ENCODE measurements at places on chromosomes 1 and 21.
A peak's percentile ranks its signal among the peaks of the same experiment; 100 is the strongest.

- no peak for DNase-seq
Observed at GRCh38 chr1:234583755-234584419, 26.1 kb downstream of the IRF2BP2 start.

GRCh38 chr1:184004935-184005334 is 32.6 kb downstream of the COLGALT2 start:
- no peak for DNase-seq

DNA sequence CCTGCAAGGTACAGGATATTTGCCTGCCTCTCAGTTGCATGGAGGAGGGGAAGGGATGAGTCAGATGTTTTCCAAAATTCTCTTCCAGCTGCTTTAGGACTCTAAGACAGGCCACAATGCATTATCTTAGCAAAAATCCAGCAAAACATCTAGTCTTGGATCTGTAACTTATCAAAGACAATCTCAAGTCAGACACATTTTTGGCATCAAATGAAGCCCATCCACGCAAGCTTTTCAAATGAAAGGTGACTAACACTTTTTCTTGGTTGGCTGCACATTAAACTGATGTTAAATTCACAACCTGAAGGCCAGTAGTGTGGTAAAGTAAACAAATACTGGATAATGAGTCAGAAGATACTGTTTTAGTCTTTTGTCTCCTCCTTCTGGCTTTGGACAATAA is 21.3 kb downstream of the FAM78B start:
- no peak for DNase-seq

- DNase-seq, result peak; percentile 50
Observed at GRCh38 chr1:85612704-85613361, 32.3 kb downstream of the CCN1 start.

DNA sequence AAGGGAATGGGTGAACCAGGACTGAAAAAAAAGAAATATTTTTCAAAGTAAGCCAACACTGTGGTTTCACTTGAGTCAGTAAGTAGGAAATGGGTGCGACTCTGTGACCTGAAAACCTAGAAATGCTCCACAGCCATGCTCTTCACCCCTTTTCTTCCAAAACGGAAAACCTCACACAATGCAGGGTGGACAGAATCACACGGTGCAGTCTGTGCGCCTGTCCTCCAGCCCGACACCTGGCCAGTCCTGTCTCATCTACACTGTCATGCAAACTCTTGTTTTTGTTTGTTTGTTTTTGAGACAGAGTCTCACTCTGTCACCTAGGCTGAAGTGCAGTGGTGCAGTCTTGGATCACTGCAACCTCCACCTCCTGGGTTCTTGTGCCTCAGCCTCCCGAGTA is 53.3 kb downstream of the B3GALT5 start:
- no peak for DNase-seq

GRCh38 chr1:173015629-173016028 is 35.1 kb downstream of the TNFSF18 start:
- no peak for DNase-seq

GRCh38 chr1:220040028-220040596 is 6.2 kb downstream of the EPRS1 start:
- DNase-seq, result no peak

DNA sequence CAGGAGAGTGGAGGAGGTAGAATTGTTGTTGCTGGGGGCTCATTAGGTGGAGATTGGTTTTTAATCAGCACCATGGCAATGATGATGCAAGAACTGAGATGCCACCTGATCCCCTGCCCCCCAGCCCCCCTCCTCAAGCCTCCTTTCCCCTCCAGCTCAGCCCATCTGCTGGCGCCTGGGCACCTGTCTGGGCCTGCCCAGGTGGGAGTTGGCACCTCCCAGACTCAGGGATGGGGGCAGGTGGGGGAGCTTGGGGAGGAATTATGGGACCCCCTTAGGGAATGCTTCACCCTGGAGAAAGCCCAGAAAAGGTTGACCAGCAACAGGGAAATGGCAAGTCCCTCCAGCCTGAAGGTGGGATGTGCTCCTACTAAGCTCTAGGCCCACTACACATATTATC is 1.5 kb upstream of the NHLH1 start:
- DNase-seq, result no peak

- DNase-seq, result no peak
Observed at GRCh38 chr1:9655836-9656235, 4.3 kb downstream of the PIK3CD start.

GRCh38 chr1:147897029-147897752 is 5.4 kb upstream of the GJA8 start:
- peak; percentile 58 for DNase-seq

GRCh38 chr1:187151555-187151954 is 322.8 kb downstream of the PLA2G4A start:
- no peak for DNase-seq

- DNase-seq, result no peak
Observed at GRCh38 chr1:67323087-67323486, 15.4 kb downstream of the IL12RB2 start.

DNA sequence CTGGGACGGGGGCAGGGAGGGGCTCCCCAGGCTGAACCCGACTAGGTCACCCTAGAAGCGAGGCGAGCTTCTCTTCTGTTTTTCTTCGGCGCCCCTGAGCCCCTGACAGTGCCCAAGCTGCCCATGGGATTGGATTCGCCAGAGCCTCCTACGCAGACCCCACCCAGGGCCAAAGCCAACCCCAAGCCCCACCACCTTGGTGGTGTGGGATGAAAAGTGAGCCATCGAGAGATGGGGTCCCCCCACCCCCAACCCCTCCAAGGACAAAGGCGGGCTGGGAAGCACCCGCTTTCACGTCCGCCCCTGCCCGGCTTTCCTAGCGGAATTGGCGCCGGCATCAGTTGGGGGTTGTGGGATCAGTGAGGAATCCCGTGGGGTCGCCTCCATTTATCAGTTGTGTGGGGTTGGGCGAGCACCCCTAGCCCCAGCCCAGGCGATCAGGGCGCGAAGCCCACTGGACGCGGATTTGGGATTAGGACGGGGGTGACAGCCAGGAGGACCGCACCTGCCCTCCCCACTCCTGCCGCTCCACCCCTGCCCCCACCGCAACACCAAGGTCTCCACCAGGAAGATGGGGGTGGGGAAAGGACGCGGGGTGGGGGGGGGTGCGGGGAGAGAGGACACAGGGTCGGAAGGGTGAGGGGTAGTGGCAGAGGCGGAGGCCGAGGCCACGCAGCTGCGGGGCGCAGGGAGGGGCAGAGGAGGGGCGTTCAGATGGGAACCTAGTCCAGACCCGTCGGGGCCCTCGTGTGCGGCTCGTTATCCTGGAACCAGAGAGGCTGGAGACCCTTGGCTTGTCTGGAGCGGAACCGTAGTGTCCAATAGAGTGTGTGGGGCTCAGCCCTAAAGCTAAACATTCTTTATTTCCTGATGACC is 4.4 kb downstream of the TSPEAR start:
- DNase-seq, result no peak

GRCh38 chr1:2174348-2175054 is 20.1 kb downstream of the FAAP20 start:
- DNase-seq, result peak; percentile 84

- DNase-seq, result no peak
Observed at GRCh38 chr21:38777531-38777930, 28.2 kb upstream of the ETS2 start.

DNA sequence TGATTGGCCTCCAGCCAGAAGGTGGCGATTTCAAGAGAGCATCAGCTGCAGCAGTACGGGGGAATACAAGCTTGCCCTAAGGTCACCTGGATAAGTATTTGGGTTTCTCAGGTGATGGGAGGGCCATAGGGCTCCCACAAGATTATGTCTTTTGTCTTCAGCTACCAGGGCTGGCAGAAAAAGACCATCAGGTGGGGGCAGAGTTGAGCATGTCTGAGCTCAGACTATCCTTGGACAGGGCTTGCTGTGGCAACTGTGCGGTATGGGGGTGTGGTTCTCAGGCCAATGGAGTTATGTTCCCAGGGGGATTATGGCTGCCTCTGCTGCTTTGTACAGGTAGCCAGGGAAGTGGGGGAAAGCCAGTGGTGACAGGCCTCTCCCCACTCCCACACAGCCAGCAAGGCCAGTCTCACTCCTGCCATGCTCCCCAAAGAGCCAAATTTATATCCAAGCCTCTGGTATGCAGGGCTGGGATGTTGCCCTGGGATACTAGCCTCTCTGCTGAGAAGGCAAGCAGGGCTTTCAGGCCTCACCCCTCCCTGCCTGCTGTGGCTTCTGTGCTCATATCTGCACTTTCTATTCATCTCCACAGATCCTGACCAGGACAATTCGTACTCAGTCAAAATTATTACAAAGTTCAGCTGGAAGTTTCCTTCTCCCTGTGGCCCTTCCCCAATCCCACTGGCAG is 26.6 kb upstream of the CD84 start:
- no peak for DNase-seq

DNA sequence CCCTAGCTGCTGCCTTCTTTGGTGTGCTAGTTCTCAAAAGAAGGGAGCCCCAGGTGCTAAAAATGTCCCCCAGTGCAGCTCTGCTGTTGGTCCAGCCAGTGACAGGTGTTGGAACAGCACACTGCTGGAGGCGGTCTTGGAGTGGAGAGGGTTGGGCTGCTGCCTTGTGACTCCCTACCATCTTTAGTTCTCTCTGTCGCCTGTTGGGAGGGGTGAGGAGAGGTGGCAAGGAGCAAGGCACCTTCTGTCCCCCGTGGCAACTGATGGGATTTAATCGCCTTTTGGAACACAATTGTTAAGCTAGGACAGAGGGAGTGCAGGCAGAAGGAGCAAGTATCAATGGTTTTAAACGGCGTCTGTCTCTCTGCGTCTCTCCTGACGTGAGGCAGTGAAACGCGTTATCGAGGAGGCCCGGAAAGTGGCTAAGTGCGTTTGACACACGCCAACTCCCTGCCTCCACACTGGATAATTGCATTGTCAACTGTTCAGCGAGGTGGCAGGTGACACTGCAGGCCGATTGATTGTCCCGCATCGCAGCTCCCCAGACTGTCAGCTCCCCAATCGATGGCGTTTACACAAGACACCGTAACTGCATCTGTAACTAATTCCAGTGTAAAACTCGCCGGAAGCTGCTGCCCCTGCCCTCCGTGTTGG is 34.0 kb downstream of the TMEM53 start:
- peak; percentile 58 for DNase-seq

- DNase-seq, result no peak
Observed at GRCh38 chr1:4086085-4086850, 186.2 kb upstream of the C1orf174 start.

DNA sequence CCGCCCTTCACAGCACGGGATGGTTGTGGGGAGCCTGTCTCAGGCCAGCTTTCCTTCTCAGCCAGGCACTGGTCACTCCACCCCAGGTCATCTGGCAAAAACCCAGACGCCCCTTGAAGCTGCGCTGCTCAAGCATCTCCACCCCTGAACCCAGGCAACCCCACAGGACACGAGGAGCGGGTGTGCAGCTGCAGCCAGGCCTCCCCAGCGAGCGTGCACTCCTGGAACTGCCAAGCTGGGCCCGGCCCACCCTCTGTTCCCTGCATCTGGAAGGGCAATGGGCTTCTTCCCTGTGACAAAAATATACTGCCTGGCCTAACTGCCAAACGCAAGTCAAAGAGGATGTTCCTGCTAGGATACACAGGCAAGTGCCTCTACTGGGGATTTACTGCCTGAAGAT is 39.7 kb downstream of the SLC66A1 start:
- DNase-seq, result no peak

GRCh38 chr1:186112280-186112679 is 262.8 kb downstream of the TPR start:
- no peak for DNase-seq

GRCh38 chr1:10736634-10737586 is 59.5 kb downstream of the CASZ1 start:
- peak; percentile 60 for DNase-seq

GRCh38 chr1:165173818-165174217 is 182.7 kb downstream of the LMX1A start:
- DNase-seq, result no peak

DNA sequence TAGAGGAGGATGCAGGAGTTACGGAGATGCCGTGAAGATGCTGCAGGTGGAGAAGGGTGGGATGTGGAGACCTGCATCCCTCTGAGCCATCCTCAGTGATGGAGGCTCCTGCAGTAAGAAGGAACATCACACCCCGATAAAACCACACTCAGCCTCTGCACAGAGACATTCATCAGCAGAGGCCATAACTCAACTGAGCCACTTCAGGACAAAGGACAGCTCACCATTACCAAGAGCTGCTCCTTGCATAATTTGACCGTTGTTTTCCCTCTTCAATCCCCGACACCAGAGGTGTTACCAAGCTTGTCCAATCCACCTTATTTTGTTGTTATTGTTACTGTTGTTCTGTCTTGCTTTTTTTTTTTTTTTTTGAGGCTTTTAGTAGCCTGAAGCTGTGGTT is 543.9 kb downstream of the AJAP1 start:
- peak; percentile 10 for DNase-seq

DNA sequence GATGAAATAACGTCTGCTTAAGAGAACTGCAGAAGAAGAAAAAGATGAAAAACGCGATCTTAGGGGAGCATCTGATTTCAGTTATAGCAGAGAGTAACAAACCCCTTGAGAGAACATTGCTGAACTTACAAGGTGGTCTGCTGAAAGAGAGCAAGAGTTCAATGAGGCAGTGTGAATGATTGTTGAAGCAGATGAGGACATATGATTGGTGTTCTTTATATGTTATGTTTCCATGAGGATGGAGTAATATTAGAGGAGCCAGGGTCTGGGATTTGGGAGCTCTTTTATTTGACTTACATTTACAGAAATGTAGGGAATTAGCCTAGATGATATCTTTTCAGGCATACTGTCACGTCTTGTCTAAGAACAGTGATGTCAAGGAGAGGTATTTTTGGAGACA is 1302.0 kb downstream of the KCNT2 start:
- peak; percentile 30 for DNase-seq

- DNase-seq, result no peak
Observed at GRCh38 chr1:183777328-183777727, 27.6 kb upstream of the RGL1 start.

GRCh38 chr1:15100121-15100879 is 53.2 kb upstream of the TMEM51 start:
- peak; percentile 71 for DNase-seq

- no peak for DNase-seq
Observed at GRCh38 chr1:64651841-64652240, 93.0 kb upstream of the RAVER2 start.

DNA sequence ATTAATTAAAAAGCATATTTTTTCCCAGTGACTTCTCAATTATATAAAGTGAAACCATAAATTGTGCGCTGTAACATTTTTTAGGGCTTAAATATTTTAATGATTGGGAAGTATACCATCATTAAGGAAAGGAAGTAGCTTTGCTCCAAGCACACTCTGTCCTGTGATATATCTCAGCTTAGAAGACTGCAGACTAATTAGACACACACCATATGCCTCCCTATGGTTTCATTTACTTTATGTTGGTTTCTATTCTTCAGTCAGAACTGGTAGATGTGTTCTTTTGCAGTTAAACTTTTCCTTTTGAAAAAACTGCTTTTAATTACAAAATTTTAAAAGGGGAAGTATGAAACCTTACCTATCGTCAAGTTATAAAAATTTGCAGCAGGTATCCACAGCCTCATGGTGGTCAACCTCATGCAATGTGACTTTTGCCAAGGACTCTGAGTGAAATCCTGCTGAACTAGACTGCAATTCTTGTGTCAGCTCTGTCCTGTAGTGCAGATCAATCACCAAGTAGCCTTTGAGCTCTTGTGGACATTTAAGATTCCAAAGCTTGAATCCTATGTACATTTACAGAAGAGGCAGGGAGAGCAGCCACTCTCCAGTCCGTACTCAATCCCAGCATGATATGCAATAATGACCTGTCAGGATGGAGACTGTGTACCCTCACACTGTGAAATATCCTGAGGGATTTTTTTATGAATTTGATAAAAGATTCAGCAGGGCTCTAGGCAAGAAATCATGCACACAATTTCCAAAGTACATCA is 149.1 kb downstream of the AMY1C start:
- no peak for DNase-seq

GRCh38 chr1:14339288-14339687 is 259.2 kb upstream of the KAZN start:
- no peak for DNase-seq

GRCh38 chr21:38774586-38775285 is 31.0 kb upstream of the ETS2 start:
- DNase-seq, result no peak
